ENCODE measurements at places on chromosomes 3 and 15.

DNA sequence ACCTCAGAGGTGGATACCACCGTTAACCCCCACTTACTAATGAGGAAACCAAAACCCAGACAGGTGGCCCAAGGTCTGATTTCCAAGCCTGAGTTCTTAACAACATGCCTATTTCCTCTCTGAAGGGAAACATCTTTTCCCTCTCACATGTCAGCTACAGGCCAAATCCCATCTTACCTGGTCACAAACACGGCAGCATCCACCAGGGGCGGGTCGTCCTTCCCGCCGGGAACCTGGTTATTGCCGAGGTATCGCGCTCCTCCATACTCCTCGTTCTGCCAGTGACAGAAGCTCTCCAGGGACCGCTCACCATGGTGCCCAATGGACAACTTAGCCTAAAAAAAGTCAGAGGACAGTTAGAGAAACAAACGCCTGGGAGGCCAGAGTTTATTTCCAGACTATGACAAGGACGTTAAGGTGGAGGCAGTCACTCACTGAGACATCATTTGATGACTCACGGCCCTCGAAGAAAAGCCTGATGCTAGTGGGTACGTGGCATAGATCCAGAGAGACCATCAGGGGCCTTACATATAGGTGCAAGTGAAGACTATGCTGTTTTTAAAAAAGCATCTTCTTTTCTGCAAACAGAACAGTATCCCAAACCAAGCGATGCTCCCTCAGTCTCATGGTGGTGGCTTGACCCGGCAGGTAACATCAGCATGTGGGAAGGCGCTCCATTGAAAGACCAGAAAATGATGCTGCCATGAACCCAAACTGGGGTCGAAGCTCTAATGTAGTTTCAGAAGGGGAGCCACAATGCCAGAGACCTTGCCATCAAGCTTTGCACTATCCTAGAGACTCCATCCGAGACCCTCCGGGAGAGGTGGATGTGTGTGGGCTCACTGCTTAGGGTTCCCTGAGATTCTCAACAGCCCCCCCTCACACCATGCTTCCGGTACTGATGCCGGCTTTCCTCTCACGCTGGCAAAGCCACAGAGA is 80.2 kb downstream of the ADAMTS17 start:
- DNase-seq: no peak

GRCh38 chr3:30733209-30733608 is 126.8 kb downstream of the TGFBR2 start:
- DNase-seq: no peak

- no peak for DNase-seq
These were observed 17.3 kb upstream of the NCK1 start for GRCh38 chr3:136844724-136845123.

- no peak for DNase-seq
These were observed 14.5 kb downstream of the TFDP2 start for GRCh38 chr3:142134799-142135325.

DNA sequence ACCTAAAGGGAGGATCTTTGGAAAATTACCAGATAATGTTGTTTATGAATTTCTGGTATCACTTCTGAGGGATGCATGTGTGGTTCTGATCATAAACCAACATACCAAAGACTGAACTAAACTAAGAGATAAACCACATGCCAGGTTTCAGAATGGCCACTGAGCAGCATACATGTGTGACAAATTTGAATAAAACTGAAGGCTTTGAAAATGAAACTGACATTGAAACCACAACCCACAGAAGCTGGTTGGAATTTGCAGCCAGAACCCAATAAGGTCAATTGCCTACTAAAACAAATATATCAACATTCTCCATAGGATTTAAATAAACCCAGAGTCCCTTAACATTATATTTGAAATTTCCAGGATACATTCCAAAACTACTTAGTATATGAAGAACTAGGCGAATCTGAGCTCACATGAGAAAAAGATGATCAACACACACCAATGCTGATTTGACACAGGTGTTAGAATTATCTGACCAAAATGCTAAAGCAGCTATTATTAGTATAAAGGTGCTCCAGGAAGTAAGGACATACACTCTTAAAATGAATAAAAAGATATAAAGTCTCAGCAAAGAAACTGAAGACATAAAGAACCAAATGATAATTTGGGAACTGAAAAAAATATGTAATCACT is 125.0 kb downstream of the ZNF280D start:
- no peak for DNase-seq

DNA sequence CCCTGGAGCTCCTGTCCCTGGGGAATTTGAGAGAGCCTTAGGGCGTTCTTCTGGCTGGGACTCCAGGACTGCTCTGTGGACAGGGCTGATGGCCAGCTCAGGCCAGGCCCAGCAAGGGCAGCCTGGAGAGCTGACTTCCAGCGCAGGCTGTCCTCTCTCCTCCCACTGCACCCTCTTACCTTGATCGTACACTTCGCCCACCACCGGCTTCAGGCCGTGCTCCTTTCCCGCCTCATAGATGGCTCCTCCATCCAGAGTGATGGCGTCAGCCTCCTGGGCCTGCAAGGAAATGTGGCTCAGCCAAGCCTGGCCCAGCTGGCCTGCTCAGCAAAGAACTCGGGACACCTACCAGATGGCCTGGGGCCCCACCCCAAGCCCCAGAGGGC is 3.1 kb downstream of the MELTF start:
- DNase-seq: no peak

- no peak for DNase-seq
These were observed 214.2 kb upstream of the MRPL3 start for GRCh38 chr3:131716943-131717342.

Measured in A172 (cell line).